ENCODE measurements at places on chromosomes 7 and 10.
A peak's percentile ranks its signal among the peaks of the same experiment; 100 is the strongest.

- peak; percentile 11 for DNase-seq
Observed at GRCh38 chr10:99548041-99548530, 15.3 kb downstream of the NKX2-3 start.

DNA sequence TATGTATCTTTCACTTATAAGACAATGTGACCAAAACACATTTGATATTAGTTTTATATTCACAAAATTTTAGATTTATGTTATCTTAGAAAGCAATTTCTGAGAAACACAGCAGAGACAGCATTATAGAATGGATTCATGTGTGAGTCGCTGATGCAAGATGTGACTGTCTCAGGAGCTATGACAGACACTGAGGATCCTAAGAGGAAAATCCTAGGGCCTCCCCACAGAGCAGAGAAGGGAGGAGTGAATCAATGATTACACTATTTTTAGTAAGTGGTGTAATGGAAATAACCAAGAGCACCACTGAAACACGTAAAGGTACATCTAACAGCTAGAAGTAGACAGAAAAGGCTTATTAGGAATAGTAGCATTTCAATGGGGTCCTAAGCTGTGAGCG is 204.0 kb upstream of the PTN start:
- no peak for DNase-seq

DNA sequence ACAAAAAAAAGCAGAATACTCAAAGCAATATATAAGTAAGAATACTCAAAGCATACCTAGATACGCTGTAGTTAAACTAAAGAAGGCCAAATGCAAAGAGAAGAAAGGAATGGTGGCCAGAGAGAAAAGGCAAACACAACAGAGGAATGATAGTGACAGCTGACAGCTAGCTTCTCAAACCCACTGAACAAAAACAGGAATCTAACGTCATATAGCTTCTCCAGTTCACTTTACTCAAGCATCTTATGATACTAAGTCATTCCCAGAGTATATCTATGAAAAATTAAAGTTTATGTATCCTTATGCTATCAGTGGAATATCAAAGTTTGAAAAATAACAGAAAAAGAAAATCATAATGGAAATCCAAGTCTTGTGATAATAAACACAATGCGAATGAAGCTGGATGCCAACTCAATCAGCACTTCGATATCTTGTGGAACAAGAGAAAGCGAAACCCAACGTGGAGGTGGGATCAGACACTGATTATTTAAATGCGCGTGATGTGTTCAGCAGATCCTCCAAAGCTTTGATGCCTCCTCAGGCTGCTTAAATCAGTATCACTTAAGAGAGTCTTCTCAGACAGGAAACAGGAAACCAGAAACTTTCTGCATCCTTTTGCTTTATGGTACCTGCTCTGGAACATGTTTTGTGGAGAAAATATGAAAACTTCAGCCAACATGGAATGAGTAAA is 102.8 kb downstream of the PIP4K2A start:
- no peak for DNase-seq

- DNase-seq, result no peak
Observed at GRCh38 chr7:40884241-40884640, 749.4 kb downstream of the SUGCT start.

GRCh38 chr10:11707624-11708350 is 34.4 kb upstream of the ECHDC3 start:
- no peak for DNase-seq

Data from AG10803 (cell line).